G401 (cell line): ENCODE measurements at places on chromosomes 13 and 19. TPM values are rescaled to one million over a fixed set of nuclear protein-coding genes. Genes with fewer than 3 reads are reported as not detected.

DNA sequence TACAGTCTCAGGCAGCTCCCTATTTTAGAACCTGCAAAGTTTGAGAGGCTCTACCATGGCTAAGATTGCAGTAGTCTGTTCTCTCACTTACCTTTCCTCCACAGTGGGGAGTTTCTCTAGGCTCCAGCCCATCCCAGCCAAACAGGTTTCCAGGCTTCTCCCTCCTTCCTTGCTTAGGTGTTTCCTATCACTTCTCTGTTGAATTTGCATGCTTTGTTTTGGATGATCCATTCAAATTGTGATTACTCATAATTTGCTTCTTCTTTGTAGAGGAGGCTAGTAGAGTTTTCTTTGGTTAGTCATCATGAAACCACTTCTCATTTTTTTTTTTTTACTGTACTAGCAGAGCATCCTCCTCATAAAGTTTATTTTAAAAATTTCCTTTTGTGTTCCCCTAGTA, 1242.2 kb upstream of the MIR17HG start:
- no peak for DNase-seq

DNA sequence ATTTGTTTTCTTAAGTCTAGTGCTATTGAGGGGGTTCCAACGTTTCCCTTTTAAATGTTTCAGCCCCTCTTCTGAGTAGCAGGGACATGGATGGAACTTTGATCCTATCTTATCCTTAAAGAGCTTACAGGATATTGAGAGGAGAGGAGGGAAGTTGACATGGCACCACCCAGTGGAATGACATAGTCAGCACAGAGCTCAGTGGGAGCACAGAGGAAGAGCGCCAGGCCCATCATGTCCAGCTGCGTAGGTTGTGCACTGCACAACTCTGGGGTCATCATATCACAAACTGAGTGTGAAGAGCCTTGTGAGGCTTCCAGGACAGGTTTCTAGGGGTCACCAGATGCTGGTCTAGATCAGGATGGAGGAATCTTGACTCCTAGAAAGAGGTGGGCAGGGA, 4.6 kb upstream of the CDC42EP5 start:
- no peak for DNase-seq

DNA sequence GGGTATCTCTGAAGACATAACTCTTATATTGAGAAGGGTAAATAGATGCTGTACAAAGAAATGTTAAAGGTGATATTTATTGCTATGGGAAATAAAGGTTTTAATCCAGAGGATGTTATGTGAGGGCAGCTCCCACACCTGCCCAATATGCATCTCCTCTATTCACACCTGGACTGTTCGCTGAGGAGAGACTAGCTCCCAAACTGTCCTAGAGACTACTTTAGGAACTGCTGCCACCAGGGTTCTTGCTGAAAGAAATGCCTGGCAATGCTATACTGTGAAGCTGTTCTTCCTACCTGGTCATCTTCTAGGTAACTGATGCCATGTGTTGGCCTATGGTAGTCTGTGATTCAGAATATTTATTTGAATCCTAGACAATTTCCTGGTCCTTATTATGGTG, 1421.5 kb upstream of the SPRY2 start:
- no peak for DNase-seq

Gene TFPT
- 21.6 and 23.5 TPM in 2 replicates for total RNA-seq

DNA sequence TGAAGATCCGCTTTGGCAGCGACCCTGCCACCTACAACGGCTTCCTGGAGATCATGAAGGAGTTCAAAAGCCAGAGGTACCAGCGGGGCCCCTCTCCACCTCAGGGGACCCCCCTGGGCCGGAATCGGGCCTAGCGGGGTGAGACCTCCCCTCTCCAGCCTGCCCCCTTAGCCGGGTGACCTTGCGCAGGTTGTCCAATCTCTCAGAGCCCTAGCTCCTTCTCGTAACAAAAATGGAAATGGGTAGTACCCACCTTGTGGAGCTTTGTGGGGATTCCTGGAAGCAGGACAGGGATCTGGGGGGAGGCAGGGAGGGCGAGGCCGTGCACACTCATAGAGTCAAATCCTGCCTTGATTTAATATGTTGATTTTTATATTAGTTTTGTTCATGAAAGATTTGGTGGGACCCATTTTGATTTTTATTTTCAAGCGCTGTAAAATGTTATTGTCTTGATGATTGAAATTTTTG, 658 bp downstream of the SIN3B start:
- peak; percentile 10 for DNase-seq

- DNase-seq = no peak
Measured at GRCh38 chr13:90430127-90430526, 917.4 kb upstream of the MIR17HG start.
